ENCODE measurements at places on chromosomes 2 and 18.

DNA sequence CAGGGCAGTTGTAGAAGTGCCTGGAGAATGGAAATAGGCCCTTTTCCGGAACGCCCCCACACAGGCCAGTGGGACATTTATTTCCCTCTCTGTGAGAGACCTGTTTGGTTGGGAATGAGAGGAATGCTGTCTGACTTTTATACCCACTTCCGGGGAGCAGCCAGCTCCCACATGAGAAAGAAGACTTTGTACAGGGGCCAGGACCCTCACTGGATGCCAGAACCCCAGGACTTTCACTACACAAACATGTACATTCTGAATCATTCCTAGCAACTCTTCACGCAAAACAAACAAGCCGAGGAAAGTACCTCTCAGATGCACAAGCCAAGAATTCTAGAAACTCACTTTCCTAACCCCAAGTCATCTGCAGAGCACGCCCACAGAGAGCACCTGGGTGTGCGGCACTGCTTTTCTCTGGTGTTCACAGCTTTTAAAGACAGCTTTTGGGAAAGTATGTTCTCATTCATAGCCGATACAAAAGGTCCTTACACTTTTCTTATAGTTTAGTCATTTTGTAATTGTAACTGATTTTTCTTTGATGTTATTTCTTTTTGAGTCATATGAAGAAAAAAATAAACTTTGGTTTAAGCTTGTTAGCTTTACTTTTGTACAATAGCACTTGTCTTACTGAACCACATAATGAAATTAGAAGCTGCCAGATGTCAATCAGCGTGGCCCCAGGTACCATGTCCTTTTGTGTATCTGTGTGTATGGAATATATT is 856.1 kb upstream of the ID2 start:
- no peak for DNase-seq

GRCh38 chr2:207409517-207409916 is 120.2 kb upstream of the CREB1 start:
- no peak for DNase-seq

- DNase-seq = no peak
These were observed 128.1 kb upstream of the MYCN start for GRCh38 chr2:15812187-15812780.

DNA sequence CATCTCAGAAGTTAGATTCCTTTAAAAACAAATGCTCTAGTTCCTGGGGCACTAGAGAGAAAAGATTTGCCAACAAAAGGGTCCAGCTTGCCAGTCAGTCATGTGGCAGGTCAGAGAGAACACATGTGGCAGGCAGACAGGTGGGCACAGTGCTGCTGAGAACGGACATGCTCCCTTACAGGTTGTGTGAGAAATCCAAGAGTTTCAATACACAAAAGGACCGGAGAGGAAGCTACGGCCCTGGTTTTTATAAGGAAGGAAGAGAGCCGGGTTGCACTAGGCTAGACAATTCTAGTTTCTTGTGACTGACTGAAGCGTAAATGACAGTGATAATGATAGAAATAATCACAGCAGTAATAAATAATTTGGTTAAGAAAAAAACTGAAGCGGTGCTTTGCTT is 18.3 kb downstream of the CDC42EP3 start:
- DNase-seq = no peak

- DNase-seq = no peak
These were observed 68.3 kb downstream of the TET3 start for GRCh38 chr2:74052732-74053710.

- no peak for DNase-seq
These were observed 88.1 kb downstream of the THNSL2 start for GRCh38 chr2:88258208-88258607.

GRCh38 chr2:37477921-37478320 is 133.5 kb downstream of the QPCT start:
- no peak for DNase-seq

DNA sequence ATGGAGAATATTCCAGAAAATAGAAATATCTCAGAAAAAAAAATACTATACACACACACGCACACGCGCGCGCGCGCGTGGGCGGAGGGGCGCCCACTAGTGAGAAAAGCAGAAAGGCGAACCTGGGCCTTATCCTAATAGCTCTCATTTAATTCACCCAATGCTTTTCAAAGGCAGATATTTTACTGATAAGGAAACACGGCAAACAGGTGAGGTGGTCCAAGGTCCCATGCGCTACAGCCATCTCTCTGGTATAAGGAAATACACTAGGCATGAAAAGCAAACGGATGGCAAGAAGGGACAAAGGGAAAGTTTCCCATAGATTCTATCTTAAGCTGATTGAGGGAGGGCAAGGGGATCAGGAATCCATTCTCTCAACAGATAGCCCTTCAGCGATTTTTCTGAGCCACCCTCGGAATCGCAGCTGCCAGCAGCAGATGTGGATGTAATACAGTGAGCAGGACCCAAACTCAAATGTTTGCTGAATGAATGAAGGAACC is 136.7 kb downstream of the TMEM247 start:
- DNase-seq = no peak

GRCh38 chr2:159953136-159953823 is 109.1 kb downstream of the PLA2R1 start:
- no peak for DNase-seq

- no peak for DNase-seq
These were observed 332.4 kb downstream of the GULP1 start for GRCh38 chr2:188623995-188624643.

GRCh38 chr2:176169711-176170110 is 12.6 kb downstream of the HOXD3 start:
- DNase-seq = no peak

GRCh38 chr2:120228503-120228902 is 5.3 kb upstream of the TMEM185B start:
- no peak for DNase-seq

GRCh38 chr2:205411558-205411957 is 270.7 kb upstream of the NRP2 start:
- peak; percentile 98 for DNase-seq

- DNase-seq = no peak
These were observed 16.5 kb downstream of the SUMO1 start for GRCh38 chr2:202221873-202222272.

DNA sequence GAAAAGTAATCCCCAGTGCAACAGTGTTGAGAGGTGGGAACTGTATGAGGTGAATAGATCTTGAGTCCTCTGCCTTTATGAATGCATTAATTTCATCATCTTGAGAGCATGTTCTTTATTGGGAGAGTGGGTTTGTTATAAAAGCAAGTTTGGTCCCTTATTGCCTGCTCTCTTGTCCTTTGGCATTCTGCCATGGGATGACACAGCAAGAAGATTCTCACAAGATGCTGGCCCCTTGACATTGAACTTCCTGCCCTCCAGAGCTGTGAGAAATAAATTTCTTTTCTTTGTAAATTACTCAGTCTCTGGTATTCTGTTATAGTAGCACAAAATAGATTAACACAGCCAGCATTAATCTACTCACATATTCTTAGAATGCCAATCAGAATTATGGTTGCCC is 108.6 kb downstream of the EHBP1 start:
- no peak for DNase-seq

- no peak for DNase-seq
These were observed 284.7 kb upstream of the CWC22 start for GRCh38 chr2:180291552-180292421.

- DNase-seq = no peak
These were observed 22.2 kb downstream of the ATAD2B start for GRCh38 chr2:23904692-23905091.

DNA sequence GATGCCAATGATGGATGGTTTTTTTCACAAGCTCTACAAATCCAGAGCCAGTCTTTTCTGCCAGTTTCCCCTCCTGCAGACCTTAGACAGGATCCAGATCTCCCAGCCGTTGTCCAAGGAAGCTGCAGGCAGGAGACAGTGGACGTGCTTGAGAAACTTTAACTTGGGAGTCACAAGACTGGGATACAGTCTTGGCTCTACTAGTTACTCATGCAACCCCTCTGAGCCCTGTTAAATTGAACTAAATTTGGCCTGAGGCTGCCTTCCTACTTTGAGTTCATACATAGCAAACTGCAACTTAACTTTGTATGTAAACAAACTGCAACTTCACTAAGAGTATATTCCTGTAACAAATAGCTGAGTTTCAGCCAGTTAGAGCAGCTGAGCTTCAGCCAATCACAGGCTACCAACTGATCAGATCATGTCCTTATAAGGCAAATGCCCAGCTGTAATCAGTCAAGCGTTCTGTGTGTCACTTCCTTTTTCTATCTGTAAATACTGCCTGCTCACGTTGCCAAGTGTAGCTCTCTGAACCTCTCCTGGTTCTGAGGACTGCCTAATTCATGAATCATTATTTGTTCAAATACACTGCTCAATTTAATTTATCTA is 140.9 kb downstream of the CAPN13 start:
- DNase-seq = peak; percentile 48

GRCh38 chr18:43588838-43589237 is 311.5 kb upstream of the SYT4 start:
- DNase-seq = no peak

DNA sequence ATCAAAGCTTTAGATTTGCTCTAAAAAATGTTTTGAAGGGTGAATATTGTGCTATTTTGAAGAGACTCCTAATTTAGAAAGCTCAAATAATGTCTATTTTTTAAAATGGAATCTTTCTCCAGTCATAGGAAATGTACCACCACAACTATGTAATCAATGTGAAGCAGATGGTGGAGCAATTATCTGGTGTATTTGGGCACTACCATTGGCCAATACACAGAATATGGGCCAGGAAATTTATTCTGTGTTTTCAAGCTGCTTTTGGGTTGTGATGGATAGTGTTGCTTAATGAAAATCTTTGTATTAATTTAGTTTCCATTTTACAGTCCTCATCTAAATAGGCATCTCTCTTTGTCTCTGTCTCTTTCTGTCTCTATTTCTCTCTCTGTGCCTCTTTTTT is 17.1 kb upstream of the VWC2L start:
- peak; percentile 15 for DNase-seq

- DNase-seq = no peak
These were observed 545 bp downstream of the GLI2 start for GRCh38 chr2:120736202-120736623.

DNA sequence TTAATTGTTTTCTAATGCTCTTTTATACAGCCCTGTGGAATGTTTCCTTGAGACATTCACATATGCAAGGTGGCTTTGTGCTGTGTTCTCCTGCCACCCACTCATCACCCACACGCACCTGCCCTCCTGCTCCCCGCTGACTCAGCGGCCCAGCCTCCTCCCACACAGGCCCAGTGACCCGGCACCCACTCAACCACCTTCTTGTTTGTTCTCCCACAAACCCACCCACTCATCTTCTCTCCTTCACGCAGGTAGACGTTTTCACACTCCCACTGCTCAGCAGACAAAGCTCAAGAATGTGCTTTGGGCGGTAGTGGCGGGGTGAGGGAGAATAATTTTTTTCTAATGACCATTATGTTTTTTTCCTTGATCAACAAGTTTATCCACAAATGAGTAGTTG is 28.6 kb upstream of the NEMP2 start:
- no peak for DNase-seq

GRCh38 chr2:69762025-69762424 is 20.1 kb downstream of the ANXA4 start:
- DNase-seq = no peak

DNA sequence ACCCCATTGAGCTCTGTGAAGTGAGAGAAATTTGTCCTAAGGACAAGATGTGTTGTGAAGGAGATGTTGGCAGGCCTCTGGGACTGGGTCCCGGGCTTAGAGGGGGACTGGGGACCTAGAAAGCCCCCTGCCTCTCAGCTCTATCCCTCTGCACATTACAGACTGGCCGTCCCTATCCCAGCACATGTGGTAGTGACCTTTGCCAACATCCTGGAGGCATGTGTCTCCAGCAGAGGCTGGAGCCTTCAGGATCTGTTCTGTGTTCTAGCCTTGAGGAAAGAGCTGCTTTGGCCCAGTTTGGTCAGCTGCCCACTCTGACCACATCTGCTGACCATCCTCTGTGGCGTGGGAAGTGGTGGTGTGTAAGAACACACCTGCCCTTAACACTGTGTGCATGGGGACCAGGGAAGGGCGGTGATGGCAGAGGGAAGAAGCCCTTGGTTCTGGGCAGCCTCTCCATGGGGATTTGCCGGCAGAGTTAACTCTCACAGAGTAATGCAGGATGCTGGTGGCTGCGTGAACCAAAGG is 33.4 kb downstream of the NCK2 start:
- DNase-seq = no peak

GRCh38 chr2:24501813-24502212 is 10.8 kb downstream of the NCOA1 start:
- no peak for DNase-seq

DNA sequence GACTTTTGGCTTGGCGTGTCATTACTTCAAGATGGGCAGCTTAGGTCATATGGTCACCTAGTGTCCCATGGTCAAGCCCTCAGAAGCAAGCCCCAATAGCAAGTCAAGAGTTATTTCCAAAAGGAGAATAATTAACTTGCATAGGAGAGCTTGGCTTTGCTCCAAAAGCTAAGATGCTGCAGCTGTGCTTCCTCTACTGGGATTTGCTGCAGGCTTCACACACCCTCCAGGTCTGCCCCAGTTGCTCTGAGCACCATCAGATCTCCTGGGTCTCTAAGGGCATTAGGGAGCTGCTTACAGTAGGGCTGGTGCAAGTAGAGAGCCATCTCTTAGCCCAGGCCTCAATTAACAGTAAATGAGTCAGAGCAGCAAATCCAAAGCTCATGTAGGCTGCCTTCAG is 46.6 kb downstream of the THUMPD2 start:
- DNase-seq = peak; percentile 47

GRCh38 chr2:196172951-196173350 is 1.6 kb upstream of the STK17B start:
- no peak for DNase-seq

DNA sequence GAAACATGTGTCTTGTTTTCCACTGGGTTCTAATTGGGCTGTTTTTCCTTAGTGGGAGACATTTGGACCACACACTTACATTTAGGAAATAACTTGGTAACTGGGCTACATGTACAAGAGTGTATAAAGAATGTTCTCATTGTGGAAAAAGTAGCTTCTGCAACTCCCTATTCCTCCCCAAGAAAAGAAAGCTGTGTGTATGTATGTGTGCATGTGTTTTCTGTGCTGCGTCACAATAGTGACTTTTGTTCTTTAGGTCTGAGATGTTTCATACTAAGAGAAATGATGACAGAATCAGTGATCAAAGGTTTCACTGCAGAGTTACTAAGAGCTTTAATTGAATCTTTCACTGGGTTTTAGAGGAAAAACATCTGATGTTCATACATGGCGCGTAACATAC is 82.7 kb downstream of the TANC1 start:
- DNase-seq = no peak

DNA sequence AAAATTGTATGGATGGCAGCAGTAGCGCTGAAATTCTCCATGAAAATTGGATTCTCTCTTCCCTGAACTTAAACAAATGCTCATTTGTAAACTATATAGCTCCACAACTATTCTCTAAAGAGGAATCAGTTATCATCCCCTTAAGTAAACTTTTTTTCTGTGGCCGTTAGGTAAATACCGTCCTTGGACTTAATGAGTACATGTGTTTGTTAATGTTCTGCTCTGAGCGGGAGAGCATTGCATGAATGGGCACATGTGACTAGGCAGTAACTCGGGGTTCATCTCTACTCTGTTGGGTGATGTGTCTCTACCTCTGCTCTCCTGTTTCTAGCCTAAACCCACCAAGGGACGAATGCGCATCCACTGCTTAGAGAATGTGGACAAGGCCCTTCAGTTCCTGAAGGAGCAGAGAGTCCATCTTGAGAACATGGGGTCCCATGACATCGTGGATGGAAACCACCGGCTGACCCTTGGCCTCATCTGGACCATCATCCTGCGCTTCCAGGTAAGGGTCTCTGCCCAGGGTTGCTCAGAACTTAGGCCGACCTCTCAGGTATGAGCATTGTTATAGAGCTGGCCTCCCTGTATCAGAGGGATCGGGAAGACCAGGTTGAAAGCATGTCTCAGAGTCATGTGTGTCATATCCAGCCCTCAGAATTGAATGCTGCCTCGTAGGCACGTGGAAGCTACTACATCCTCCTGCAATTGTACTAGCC is 111.5 kb upstream of the EML6 start:
- no peak for DNase-seq

All from NCI-H446 (cell line).